NCI-H2081 (cell line): ENCODE measurements at places on chromosomes 6 and 20.
A peak's percentile ranks its signal among the peaks of the same experiment; 100 is the strongest.

- no peak for DNase-seq
Measured at GRCh38 chr6:169763881-169764280, 12.5 kb downstream of the ERMARD start.

- no peak for DNase-seq
Measured at GRCh38 chr6:33189625-33190448, 2.4 kb downstream of the COL11A2 start.

DNA sequence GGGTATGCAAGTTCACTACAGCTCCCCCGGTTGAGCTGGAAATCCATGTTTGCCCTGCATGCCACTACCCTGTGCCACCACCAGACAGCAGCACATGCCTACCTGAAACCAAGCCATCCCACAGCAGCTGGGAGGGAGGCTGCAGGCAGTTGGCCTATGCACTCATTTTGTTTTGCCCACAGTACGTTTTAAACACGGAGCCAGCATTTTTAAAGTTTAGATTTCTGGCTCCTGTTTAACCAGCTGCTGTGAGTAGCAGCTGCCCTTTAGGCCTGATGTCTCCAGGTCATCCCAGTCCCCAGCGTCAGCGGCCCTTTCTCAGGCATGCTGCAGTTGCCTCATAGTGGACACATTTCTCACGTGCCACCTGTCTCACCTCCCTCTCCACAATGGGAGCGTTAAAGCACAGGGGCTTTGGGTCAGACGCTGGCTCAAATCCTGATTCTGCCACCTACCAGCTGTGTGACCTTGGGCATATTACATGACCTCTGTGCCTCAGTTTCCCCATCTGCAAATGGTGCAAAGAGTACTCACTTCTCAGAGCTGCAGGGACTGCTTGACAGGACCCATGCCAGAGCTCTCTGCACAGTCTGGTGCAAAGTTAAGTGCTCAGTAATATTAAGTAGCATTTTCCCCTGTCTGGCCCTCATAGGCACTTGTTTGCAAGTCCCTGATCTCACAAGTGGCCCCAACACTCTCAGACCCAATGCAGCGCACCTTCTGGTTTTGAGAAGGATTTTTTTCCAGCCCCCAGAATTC lies 8.2 kb upstream of the UBE2V1 start:
- DNase-seq: peak; percentile 51

GRCh38 chr20:1381753-1382591 lies 10.9 kb downstream of the FKBP1A start:
- no peak for DNase-seq

DNA sequence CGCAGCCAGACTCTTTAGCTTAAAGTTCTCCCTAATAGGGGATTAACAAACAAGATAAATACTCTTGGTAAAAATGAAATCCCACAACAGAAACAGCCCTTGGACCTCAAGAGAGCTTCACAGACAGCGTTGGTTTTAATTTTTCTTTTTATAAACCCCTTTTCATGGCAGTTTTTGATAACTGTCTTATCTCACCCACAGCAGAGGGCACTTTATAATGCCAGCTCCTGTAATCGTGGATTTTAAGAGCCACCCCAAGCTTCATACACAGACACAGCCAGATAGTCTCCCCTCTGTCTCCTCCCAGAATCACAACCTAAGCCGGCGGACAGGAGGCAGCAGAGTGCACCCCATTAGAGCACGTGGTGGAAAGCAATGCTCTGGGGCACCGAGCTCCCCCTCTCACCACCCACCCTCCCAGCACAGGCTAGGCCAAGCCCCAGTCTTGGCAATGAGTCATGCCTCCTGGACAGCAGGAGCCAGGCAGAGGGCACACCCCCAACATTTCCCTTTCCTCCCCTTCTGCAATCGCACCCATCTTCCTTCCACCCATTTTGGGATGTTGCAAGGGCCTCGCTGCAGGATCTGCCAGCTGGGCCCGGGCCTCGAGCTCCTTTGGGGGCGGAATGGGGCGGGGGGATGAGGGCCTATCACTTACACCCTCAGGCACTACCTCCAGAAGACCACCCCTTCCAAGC lies 2.4 kb downstream of the JAG1 start:
- no peak for DNase-seq

- no peak for DNase-seq
Measured at GRCh38 chr20:6295127-6295866, 172.5 kb upstream of the FERMT1 start.

- DNase-seq: no peak
Measured at GRCh38 chr6:128515550-128516513, 4.6 kb downstream of the PTPRK start.

- no peak for DNase-seq
Measured at GRCh38 chr6:112030961-112031660, 22.8 kb upstream of the CCN6 start.

GRCh38 chr20:7207186-7207798 lies 439.8 kb downstream of the BMP2 start:
- DNase-seq: no peak

DNA sequence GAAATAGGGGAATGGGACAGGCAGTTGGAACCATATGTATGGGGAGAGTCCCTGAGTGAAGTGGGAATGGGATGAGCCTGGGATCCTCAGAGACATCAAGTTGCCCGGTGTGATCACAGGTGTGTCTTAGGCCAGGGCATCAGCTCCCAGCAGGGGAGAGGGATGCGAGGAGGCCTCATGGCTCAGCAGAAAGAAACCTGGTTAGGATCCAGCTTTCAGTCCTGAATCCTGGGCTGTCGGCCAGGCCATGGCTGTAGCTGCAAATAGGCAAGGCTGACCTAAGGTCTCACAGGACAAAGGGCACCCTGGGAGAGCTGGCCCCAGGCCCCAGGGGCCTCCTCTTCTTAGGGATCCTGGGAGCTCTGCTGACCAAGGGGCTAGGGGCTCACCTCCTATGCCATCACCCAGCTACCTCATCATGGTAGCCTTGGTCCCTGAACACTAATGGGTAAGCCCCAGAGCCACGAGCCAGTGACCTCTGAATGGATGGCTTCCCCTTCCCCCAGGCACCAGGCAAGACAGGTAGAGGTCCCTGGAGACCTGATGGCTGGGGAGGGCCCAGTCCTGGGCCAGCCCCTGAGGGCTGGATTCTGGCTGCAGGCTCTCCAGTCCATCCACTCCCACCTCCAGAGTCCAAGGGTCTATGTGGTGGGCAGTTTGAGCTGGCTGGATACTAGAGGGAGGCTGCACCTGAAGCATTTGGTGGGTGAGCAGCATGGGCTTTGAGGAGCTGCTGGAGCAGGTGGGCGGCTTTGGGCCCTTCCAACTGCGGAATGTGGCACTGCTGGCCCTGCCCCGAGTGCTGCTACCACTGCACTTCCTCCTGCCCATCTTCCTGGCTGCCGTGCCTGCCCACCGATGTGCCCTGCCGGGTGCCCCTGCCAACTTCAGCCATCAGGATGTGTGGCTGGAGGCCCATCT lies at the start of gene SLC22A7:
Gene SLC22A7, plus strand, starts transcription at position 617 of the 921 bp plus-strand sequence. Its CDS starts 99 bp downstream, at position 716.
- no peak for DNase-seq

DNA sequence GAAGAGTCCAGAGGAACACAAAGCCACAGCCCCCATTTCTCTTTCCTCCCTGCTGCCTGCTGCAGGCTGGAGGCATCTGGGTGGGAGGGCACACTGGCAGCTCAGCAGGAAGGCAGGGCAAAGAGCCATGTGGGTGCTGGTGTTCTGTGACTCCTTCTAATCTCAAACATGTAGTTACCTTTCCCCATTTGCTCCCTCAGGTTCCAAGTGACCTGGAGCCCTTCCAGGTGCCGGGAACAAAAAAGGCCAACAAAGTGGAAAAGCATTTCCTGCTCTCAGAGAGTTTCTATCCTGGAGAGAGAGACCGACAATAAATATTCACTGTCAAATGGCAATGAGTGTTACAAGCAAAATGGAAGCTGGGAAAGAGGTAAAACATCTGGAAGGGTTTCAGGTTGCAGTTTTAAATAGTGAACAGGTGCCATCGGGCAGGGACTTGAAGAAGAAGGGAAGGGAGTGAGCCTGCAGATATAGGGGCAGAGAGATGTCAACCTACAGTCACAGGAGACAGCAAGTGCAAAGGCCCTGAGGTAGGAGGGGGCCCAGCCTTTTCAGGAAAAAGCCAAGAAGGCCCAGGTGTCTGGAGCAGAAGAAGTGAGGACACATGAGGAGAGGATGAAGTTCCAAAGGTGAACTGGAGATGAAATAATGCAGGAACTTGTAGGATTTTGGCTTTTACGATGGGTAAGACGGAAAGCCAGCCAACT lies 43.6 kb upstream of the IYD start:
- no peak for DNase-seq

- DNase-seq: peak; percentile 42
Measured at GRCh38 chr6:118565311-118565960, 17.3 kb downstream of the PLN start.

- no peak for DNase-seq
Measured at GRCh38 chr6:44062105-44062770, 65.0 kb downstream of the MRPL14 start.

DNA sequence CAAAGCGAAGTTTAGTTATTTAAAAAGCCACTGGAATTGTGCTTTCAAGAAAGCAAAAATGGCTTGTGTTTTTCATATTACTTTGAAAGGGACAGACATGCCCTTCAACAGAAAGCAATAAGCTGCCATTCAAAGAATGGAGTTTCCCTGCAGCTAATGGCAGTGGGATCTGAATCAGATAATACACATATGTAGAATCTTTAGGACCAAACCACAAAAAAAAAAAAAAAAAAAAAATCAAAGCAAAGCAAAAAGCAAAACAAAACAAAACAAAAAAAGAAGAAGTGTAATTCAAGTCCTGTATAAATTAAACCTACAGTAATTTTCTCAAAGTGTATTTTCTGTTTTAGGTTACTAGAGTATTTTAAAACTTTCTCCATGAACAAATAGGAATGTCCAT lies 63.6 kb upstream of the ZNF217 start:
- DNase-seq: no peak

DNA sequence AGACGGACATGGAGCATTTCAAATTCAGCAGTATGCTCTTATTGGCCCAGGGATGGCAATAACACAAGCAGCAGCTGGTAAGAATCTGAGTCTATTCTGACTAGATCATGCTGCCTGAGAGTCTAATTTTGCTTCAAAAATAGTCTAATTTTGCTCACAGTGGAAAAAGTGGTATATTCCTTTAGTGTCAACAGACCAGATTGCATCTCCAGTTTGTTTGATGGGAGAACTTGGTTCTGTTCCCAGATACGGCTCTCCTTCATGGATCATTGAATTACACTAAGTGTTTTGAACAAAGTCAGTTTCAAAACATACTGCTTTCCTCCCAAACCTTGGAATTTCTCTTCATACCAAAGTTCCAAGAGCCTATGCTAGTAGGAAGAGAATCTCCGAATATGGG lies 586.1 kb downstream of the RNF144B start:
- no peak for DNase-seq

DNA sequence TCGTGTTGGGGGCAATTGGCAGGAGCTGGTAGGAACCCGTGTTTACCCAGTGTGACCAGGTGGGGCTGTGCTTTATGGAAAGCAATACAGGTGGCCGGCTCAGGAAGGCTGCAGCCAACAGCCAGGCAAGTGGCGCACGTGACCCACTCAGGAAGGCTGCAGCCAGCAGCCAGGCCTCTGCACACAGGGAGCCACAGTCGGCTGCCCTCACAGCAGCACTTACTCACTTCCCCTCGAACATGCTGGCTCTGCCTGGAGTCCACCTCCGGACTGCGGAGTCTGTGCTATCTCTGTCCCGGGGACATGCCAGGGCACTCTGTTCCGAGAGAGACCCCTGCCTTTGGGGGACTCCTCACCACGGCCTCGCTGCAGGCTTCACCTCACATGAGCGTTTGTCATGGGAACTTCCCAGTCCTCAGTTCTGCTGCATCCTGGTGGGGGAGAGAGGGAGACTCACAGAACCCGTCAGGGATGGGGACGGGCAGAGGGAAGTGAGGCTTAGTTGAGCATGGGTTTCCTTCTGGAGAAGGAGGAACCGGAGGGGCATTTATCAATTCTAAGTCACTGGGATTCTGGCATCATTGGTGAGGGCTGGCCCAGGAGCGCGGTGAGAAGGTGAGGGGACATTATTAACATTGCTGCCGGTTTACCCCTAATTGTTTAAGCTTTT lies 76.8 kb downstream of the TTLL2 start:
- no peak for DNase-seq

DNA sequence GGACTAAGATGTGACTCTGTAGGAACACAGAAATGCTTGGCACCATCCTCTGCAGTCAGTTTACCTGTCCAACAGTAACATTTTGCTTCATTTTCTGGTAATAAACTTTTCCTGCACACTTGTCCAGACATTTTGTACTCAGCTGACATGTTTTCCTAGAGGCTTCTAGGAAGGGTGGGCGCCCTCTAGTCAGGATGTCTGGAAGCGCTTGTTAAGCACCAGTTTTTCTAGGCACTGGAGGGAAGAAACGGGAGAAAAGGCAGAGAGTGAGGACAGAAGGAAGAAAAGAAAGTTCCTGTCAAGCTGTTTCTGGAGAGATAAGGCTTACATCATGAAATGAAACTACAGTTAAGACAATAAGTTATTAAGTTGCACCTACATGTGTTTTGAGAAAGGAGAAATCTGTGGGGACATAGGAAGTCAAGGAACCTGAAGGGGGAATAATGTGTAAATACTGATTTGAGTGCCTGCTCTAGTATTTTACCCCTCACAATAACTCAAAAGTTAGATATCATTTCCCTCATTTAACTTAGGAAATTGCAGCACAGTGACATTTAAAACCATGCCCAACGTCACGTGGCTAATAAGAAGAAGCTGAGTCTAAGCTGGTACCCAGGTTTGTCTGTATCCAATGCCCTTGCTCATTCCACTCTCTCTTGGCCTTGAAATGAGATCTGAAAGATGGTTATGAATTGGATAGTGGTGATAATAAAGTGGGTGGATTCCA lies 42.7 kb upstream of the TNFRSF21 start:
- no peak for DNase-seq

DNA sequence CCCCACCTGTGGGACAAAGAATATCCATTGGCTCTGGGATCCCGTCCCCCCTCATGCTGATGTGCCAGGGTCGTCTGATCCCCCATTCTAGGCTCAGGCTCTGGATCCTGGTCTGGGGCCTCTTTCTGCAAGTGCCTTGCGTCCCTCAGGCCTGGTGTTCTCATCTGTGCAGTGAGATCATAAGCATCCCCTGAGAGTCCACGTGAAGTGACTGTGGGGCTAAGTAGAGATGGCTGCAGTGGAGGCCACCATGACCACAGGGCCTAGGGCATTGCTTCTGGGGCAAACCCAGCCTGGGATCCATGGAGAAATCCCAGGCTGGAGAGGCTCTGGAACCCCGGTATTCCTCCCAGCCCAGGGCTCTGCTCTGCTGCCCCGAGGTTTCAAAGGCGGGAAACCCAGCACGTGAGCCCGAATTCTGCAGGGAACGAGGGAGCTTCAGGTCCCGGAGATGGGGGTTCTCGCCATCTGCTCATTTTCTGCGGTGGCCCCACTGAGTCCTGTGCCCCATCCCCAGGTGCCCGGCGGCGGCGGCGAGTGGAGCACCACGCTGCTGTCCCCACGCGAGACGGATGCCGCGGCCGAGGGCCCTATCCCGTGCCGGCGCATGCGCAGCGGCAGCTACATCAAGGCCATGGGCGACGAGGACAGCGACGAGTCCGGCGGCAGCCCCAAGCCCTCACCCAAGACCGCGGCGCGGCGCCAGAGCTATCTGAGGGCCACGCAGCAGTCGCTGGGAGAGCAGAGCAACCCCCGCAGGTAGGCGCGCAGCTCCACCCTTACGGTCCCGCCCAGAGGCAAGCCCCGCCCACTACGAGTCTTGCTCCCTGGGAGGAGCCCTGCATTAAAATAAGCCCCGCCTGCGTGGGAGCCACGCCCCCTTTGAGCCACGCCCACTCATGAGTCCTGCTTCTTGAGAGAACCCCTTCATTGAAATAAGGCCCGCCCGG lies 105.5 kb upstream of the MYL9 start:
- peak; percentile 93 for DNase-seq
